ENCODE measurements at places on chromosomes 3 and 15.
A peak's percentile ranks its signal among the peaks of the same experiment; 100 is the strongest.

DNA sequence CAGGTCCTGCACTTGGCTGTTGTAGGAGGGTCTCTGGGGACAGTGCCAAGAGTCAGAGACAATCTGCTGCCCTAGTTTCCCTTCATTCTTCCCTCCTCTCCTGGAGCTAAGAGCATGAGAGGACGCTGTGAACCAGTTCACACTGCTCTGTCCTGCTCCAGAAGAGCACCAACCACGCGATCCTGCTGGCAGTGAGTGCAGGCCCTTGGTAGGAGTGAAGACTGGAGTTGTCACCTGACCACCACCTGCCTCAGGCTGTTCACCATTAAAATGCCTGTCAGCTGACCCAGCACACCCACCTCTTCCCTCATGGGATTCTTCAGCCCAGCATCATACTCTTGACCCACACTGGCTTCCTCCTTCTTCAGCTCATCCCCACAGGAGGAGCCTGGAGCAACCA is 2.9 kb downstream of the TM6SF1 start:
- no peak for DNase-seq

- DNase-seq = no peak
Observed at GRCh38 chr3:183151821-183152351, 10.6 kb downstream of the LAMP3 start.

GRCh38 chr3:107681396-107681795 is 158.6 kb downstream of the BBX start:
- no peak for DNase-seq

- DNase-seq = no peak
Observed at GRCh38 chr3:58792921-58793451, 126.4 kb upstream of the FAM3D start.

GRCh38 chr3:52086976-52087663 is 30.7 kb upstream of the DUSP7 start:
- no peak for DNase-seq

DNA sequence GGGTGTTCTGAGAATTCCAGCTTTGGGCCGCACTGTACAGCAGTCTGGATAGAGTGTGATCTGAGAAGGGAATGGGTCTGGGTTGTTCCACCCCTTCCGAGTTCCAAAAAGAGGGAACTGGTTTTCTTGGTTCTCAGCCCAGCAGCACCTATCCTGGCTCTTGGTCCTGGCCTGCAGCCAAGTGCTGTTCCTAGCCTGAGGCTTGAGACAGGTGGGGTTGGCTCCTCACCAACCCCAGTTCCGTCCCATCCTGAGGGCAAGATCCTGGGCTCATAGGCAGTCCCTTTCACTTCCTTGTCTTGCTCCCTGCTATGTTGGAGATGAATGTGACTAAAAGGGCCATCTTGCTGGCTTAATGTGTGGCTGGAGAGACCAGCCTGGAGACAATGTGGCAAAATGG is 15.2 kb downstream of the IVD start:
- no peak for DNase-seq

- DNase-seq = no peak
Observed at GRCh38 chr3:175916191-175916934, 1057.2 kb downstream of the NAALADL2 start.

DNA sequence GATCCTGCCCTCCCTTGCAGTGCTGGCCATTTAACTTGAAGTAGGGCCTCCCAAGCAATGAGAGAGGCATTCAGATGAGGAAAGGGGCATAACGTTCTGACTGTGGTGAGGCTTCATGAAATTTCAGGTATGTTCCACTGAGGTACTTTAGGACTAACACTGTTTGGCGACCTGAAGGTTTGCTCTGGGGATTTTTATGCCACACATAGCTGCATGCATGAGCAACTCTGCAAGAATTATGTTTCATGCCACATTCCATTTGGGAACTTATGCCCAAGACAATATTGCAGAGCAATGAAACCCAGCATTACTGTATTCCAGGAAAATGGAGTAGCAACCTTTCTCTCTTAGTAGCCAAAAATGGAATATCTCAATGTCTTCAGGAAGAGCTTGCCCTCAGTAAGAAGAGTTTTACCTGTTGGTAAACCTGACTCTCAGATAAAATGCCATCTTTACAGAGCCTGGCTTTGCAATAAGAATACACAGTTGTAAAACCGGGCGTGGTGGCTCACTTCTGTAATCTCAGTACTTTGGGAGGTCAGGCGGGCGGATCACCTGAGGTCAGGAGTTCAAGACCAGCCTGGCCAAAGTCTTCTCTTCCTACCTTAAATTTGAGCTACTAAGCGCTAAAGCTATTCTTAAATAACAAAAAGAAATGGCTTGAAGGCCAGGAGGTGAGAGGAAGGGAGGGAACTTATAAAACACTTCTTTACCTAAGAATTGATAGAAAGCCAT is 16.7 kb upstream of the TBL1XR1 start:
- no peak for DNase-seq

DNA sequence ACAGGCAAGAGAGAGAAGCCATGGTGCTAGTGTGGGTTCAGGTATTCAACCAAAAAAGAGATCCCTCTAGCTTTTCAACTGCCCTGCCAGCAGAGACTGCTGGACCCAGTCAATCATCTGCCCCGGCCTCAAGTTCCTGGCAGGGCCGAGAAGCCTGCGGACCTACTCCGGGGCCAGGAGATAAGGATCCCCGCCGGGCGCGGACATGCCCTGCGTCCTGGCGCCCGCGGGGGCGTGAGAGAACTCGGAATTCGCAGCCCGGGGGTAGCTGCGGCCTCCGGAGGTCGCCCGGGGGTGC is 821 bp upstream of the MAGI1 start:
- peak; percentile 82 for DNase-seq

DNA sequence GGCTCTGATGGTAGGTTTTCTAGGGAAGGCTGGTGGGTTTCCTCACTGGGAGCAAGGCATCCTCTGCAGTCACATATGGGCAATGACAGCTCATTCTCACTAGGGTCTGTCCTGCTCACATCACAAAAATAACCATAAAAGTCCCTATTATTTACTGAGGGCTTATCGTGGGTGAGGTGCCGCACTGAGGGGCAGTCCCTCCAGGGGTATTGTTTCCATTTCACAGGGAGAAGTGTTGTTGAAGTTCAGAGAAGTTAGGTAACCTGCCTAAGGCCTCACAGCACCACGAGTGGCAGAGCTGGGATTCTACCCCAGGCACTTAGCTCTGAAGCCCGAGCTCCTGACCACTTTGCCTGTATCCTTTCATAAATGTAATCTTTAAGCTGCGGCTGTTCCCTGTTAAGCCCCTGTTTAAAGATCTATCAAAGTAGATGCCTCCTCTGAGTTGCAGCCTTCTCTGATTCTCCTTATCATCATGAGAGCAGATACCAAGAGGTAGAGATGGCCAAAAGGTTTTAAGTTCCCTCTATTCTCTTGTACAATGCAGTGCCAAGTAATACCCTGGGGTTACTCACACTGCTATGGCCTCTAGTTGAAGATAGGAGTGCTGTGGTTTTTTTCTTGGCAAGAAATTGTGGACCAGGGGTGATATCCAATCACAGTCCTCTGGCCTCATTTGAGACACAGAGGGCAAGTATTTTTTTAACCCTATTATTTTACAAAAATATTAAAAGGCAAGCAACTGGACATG is 107.0 kb downstream of the RPLP1 start:
- no peak for DNase-seq

DNA sequence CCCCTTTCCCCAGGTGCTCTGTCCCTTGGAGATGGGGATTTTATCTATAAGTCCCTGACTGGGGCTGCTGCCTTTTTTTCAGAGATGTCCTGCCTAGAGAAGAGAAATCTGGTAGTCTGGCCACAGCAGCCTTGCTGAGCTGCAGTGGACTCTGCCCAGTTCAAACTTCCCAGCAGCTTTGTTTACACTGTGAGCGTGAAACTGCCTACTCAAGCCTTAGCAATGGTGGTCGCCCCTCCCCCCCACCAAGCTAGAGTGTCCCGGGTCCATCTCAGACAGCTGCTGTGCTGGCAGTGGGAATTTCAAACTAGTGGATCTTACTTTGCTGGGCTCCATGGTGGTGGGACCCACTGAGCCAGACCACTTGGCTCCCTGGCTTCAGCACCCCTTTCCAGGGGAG is 38.9 kb downstream of the TMEM266 start:
- no peak for DNase-seq

- DNase-seq = no peak
Observed at GRCh38 chr3:2511356-2511755, 412.7 kb downstream of the CNTN4 start.

- DNase-seq = no peak
Observed at GRCh38 chr15:63107895-63108546, 13.6 kb upstream of the LACTB start.

GRCh38 chr3:17749281-17749680 is 6.8 kb upstream of the TBC1D5 start:
- DNase-seq = no peak

- no peak for DNase-seq
Observed at GRCh38 chr3:144105542-144105941, 133.9 kb downstream of the DIPK2A start.

GRCh38 chr15:66982816-66983215 is 82.6 kb upstream of the SMAD3 start:
- no peak for DNase-seq

- DNase-seq = no peak
Observed at GRCh38 chr3:16587047-16587680, 18.1 kb downstream of the DAZL start.

GRCh38 chr15:53535886-53536285 is 223.6 kb downstream of the WDR72 start:
- DNase-seq = no peak

DNA sequence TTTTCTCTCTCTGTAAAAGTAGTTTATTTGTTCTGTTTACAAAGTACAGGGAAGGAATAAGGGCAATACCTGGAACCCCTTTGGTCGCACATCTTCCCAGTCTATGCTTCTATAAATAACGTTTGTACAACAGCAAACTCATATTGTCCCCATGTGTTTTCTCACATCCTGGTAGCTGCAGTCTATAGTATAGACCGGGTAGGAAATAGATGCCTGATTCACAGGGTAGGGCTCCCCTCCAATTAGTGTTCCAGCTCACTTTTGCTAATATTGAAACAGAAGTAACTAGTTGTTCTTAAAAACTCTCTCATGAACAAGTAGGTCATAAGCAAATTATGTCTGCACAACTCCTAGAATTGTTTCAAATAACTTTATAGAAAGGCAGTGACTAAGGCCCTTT is 17.7 kb downstream of the ATG7 start:
- no peak for DNase-seq

DNA sequence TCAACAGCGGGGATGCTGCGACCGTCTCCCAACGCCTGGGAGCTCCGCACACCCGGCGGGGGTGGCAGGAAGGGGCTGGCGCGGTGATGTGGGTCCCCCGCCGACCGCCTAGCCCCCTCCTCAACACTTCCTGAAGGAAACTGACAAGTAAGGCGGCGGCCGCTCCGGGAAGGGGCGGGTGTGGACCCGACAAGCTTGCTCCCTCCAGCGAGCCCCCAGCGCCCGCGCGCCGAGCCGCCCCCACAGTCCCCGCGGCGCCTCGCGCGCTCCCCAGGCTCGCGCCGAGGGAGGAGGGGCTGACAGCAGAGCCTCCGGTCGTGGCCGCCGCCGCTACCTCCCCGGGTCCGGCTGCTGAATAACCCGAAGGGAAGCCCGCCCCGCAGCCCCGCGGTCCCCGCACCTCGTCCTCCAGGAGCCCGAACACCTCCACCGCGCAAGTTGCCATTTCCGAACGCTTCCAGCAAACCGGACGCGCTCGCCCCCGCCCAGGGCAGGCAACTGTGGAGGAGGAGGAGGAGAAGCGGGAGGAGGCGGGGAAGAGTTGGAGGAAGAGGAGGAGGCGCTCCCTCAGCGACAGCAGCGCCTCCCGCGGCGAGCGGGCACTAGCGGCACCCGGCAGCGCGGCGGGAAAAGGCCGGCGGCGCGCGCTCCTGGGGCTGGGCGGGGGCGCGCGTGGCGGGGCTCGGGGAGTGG is at the start of gene NEDD4:
TSS of gene NEDD4 (minus strand) at position 502 of the 693 bp plus-strand sequence. CDS start at position 445, 57 bp downstream.
- DNase-seq = peak; percentile 89

DNA sequence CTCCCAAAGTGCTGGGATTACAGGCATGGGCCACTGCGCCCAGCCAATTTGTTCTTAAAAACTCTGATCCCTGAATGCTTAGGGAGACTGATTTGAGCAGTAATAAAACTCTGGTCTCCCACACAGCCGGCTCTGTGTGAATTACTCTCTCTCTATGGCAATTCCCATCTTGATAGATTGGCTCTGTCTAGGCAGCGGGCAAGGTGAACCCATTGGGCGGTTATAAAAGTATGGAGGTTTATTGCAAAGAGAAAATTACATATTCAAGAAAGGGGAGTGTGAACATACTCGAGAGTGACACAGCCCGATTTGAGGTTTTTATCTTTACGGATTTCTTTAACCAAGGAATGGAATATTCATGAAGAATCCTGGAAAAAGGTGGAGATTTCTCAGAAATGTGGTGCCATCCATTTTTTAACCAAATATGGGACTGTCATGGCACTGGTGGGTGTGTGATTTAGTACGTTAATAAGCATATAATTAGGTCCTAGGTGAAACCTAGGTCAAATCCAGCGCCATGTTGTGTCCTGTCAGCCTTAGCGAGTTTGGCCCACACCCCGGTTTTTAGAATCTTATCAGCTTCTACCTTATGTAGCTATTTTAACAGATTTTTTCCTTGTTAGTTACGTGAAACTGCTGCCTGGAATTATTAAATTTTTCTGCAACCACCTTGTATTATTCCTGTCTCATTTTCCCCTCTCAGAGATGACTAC is 7.2 kb upstream of the GMPS start:
- no peak for DNase-seq

- DNase-seq = no peak
Observed at GRCh38 chr3:29409409-29409808, 128.5 kb downstream of the RBMS3 start.

DNA sequence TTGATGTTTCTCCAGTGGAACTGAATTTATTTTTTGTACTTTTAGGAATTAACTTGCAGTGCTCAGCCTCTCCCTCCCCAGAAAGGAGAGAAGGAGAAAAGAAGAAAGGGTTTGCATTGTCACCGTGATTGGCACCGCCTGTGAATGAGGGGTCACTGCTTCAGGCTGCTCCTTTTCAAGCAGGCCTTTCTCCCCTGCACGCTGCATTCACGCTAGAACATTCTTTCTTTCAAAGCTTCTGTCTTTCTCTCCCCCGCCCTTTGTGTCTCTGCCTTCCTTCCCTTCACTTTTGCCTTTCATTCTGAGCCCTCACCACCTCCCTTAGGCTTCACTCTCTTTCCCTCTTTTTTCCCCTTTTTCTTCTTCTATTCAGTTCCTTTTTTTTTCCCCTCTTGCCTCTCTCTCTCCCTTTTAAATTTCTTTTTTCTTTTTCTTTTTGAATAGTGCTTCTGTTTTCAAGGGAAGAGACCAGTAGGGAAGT is 42.4 kb downstream of the ZNF710 start:
- no peak for DNase-seq

- DNase-seq = no peak
Observed at GRCh38 chr3:177108648-177109047, 88.6 kb downstream of the TBL1XR1 start.

- no peak for DNase-seq
Observed at GRCh38 chr15:31293655-31294054, 33.0 kb upstream of the KLF13 start.

DNA sequence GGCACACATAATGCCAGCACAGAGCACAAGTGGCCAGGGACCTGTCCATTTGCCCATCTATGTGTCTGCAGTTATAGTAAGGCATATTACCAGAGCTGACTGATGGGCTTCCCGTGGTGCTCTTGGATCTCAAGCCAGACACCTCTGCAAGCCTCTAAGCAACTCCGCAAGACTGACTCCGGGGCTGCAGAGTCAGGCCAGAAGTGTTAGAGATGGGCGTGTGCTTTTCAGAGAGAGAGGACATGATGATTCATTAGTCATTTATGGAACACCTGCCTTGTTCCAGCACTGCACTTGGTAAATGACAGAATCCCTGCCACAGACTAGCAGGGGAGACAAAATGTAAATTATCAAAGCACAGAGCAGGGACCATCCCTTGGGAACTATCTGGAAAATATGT is 559.0 kb downstream of the PDCD6IP start:
- no peak for DNase-seq

Measured in mesendoderm (in vitro differentiated cells).